ENCODE measurements at places on chromosomes 3 and 15.

- no peak for DNase-seq
Observed at GRCh38 chr3:141280690-141281089, 49.1 kb downstream of the PXYLP1 start.

GRCh38 chr15:54820811-54821210, 375.9 kb downstream of the RSL24D1 start:
- DNase-seq: no peak

DNA sequence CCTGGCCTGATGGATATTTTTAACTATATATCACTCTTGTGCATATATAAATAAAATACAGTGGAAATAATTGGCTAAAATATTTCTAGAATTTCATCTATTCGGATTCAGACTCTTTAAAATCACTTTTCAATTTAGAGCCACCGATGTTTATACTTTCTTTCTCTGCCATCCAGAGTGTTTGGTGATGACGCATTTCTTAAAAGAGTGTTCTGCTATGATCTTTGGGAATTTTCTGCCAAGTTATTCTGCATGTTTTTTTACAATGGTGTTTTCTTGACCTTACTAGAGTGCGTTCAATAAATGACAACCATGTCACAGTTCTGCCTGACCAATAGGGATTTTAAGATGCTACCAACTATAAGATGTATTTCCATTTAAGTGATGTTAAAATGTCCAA, 30.2 kb downstream of the PPP2R3A start:
- no peak for DNase-seq

GRCh38 chr3:126349071-126349470, 8.1 kb downstream of the KLF15 start:
- DNase-seq: no peak

DNA sequence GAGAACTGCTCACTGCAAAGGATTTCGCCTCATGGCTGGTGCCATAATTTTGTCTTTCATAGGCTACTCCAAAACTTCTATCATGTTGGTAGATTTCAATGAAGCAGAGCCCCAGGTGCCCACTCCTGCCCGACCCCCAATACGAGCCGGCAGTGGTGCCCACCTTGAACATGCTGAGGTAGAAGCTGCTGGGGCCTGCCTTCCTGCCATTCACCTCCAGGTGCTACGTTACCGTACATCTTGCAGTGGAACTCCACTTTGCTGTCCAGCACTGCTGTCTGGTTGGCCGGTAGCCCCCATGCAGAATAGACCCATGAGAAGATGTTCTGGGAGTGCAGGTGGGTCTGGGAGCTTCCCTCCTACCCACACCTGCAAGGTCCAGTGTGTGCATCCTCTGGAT, 502.8 kb upstream of the TBL1XR1 start:
- no peak for DNase-seq
